ENCODE measurements at places on chromosomes 12 and 14.

DNA sequence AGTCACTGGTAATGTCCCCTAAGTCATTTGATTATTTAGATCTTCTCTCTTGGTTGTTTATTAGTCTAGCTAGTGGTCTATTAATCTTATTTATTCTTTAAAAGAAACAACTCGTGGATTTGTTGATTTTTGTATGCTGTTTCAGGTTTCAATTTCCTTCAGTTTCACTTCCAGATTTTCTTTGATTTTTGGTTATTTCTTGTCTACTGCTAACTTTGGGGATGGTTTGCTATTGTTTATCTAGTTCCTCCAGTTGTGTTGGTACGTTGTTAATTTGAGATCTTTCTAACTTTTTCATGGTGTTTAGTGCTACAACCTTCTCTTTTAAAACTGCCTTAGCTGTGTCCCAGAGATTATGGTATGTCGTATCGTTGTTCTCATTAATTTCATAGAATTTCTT is 18.5 kb upstream of the CD69 start:
- DNase-seq = no peak

DNA sequence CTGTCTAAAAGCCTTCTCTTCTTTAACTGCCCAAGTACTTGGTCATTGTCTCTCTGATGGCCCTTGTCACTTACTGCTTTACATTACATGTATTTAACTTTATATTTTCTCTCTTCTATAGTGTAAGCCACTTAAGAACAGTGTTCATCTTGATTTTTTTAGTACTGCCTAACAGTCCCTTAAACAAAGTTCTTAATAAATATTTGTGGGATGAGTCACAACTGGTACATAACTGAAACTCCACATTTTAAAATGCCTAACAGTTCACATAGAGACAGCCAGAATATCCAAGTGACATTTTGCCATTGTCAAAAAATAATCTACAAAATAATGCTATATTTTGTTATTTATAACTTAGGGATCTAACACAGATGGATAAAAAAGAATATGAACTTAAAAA is 146.6 kb downstream of the STXBP6 start:
- DNase-seq = no peak

GRCh38 chr12:93302331-93303229 is 75.1 kb upstream of the NUDT4 start:
- DNase-seq = no peak

DNA sequence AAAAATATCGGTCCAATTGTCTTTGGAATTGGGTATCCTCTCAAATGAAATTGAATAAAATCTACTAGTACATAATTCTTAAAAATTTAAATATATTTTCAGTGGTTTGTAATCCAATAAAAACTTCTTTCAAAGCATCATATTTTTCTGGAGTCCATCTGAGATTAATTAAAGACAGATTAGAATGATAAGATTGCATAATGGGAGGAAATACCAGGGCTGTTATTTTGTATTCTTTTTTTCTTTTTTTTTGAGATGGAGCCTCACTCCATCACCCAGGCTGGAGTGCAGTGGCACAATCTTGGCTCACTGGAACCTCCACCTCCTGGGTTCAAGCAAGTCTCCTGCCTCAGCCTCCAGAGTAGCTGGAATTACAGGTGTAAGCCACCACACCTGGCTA is 103.8 kb downstream of the TMTC3 start:
- no peak for DNase-seq

GRCh38 chr12:91947459-91947858 is 198.2 kb downstream of the BTG1 start:
- no peak for DNase-seq

DNA sequence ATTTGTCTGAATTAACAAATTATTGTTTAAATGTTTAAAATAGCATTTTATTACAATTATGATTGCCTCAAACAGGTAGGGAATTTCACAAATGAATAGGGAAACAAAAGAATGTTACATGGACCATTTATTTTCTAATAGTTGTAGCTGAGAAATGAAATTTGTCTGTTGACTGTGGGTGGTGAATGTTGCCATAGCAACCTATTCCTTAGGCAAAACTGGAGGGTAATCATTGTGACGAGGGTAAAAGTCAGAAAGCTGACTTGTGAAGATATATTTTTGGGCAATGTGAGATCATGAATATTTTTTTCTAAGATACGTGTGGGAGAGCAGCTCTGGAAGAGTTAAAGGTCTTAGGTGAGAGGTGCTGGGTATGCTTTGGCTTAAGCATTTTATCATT is 24.2 kb upstream of the CLEC14A start:
- DNase-seq = no peak

DNA sequence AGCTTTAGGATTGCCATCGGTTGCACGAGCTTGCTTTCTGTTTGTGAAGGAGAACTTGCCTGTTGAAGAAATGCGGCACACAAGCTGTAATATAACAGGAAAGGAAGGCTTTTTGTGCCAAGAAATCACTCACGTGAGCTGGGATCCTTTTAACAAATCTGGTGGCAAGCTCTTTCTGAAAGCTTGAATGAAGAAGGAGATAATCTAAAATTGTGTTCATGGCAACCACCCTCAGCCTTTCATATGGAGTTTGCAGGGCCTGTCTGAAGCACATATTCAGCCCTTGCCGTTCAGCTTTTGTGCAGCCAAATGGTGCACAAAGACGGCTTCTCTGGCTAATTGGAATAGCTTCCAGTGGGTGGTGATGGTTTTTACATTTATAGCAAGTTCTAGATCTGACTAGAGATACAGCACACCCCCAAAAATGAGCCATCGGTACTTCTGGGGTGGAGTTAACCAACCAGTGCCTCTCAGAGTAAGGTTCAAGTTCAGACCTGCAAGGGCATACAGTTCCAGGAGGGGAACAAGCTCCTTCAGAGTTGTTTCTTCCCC is 107.4 kb downstream of the AEBP2 start:
- no peak for DNase-seq

- no peak for DNase-seq
Observed at GRCh38 chr12:65450625-65451024, 172.1 kb downstream of the MSRB3 start.

DNA sequence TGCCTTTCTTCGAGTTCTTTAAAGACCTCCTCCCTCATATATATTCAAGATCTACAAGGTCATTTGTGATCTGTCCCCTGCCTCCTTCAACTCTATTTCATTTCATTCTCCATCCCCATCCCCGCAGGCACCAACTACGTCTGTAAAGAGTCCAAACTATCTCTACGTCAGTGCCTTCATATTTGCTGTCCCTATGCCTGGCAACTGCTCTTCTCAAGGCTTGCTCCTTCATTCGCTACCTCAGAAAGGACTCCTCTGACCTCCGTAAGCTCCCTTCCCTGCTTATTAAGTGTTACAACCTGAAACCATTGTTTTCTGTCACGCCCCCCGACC is 650 bp downstream of the LLPH start:
- no peak for DNase-seq

DNA sequence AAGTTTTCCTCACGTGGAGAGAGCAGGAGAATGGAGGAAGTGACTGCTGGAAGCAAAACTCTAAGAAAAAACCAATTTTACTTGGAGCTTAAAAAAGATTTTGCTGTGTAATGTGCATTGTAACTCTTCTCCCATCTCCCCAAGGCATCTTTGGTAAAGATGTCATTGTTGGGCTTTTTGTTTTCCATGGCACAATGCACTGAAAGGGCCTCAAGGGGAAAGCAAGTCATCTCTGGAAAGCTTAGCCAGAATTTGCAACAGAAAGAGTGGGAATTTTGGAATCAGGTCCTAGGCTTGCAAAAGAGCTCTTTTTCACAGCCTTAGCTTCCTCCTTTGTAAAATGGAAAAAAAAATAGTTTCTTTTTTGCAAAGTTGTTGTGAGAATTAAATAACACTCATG is 7.9 kb upstream of the PPM1A start:
- DNase-seq = no peak

- no peak for DNase-seq
Observed at GRCh38 chr12:57905812-57906475, 35.4 kb upstream of the ATP23 start.

- no peak for DNase-seq
Observed at GRCh38 chr12:88398031-88398430, 182.2 kb downstream of the KITLG start.

- no peak for DNase-seq
Observed at GRCh38 chr12:27552886-27553560, 29.0 kb downstream of the PPFIBP1 start.

DNA sequence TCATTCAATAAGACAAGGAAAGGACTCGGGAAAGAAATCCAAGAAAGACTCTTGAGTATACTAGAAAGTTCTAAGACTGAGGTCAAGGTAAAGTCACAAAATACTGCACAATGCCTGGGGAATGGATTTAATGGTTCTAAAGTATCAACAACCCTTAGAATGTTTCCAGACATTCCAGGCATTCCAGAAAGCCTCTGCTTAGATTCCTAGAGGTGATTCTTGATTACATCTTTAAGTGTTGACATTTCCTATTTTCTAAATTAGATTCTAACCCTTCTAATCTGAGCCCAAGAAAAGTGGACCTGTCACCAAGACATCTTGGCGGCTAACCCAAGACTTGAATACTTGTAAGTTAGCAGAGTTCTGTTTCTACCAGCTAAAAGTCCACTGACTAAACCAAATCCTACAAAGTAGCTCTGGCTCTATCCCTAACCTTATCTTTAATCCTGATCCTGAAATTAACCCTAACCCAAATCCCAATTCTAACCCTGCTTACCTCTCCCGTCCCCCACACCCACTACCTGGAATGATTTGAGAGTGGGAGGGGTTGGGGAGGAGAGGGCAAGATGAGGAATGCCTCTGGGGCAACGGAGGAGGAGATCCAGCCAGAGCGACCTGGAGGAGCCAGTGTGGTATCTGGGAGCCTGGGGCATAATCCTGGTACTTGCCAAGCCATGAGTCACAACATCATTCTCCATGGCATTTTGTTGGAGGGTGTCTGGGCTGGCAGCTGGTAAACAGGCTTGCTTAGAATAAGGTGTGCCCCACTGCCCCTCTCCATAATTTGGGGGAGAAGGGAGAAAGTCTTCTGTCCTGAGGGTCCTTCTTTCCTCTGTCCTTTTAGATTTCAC is 93.4 kb upstream of the HOXC13 start:
- DNase-seq = no peak

DNA sequence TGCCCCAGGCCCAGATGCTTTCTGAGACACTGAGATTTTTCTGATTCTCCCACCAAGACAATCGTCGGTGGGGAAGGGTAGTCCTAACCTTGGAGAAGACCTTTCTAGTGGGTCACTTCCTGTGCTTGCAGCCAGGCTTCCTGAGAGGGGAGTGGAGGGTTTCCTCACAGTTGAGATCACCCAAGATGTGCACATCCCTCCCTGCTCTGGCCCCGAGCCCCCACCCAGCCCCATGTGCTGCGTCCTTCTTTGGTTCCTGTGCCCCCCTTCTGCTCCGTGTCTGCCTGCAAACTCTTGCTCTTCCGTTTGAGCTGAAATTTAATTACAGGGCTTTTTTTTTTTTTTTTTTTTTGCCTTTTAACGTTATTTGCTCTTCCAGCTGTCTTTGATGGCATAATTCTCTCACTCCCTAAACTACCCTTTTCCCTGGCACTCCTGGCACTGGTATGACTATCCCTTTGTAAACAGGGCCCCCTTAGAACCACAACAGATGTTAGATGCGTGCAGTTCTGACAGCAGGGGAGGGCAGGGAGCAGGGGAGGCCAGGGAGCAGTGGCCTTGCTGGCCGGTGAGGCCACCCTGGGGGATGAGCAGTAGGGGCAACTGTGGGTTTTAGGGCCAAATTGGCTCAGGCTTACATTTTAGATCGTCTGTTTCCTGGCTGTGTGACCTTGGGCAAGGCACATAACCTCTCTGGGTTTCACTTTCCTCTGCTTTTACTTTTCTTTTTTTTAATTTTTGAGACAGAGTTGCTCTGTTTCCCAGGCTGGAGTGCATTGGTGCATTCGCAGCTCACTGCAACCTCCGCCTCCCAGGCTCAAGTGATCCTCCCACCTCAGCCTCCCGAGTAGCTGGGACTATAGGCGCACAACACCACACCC is 144.5 kb downstream of the PHETA1 start:
- DNase-seq = no peak

DNA sequence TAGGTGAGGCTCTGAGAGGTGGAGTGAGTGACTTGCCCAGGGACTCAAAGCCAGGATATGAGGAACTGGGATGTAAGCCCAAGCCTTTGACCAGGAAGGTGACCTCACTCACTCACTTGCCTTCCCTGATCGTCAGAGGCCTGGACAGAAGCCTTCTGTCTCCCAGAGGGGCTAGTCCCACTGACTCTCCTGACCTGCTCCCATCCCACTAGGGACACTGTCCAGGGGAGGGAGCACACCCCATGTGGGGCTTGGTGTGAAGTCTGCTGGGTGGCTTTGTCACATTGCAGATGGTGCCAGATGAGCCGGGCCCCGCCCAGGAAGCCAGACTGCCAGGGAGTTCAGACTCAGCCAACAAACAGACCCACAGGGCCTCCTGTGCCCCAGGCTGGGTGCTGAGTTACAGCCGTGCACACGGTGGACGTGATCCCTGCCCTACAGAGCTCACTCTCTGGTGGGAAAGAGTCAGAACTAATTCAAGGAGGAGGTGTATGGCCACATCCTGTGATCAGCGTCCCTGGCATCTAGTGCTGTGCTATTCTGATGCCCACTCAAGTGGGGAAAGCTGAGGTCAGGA is 28.3 kb downstream of the MMAB start:
- DNase-seq = no peak

DNA sequence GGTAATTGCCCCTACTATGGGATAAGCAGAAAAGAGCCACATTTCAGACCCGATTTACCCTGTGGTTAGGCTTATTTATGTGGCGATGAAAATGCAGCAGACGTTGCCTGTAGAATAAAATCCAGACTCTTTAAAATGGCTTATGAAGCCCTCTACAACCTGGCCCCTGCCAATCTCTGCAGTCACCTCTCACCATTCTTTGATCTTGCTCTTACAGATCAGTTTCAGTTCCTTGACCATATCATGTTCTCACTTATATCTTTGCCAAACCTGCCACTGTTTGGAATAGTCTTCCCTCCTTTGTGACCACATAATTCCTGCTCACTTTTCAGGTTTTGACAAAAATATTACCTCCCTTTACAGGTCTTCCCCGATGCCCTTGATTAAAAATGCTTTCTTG is 264.3 kb upstream of the GARIN6 start:
- no peak for DNase-seq

- DNase-seq = no peak
Observed at GRCh38 chr14:68279777-68280233, 460.2 kb downstream of the RAD51B start.

- DNase-seq = no peak
Observed at GRCh38 chr14:92626041-92626440, 112.5 kb downstream of the RIN3 start.
